Memory B cell (primary cell): ENCODE measurements at places on chromosomes 2 and 18.

- DNase-seq, result no peak
These were observed 94.2 kb upstream of the DLX2 start for GRCh38 chr2:172196768-172197431.

- no peak for DNase-seq
These were observed 98.3 kb upstream of the LDLRAD4 start for GRCh38 chr18:13120255-13120654.

DNA sequence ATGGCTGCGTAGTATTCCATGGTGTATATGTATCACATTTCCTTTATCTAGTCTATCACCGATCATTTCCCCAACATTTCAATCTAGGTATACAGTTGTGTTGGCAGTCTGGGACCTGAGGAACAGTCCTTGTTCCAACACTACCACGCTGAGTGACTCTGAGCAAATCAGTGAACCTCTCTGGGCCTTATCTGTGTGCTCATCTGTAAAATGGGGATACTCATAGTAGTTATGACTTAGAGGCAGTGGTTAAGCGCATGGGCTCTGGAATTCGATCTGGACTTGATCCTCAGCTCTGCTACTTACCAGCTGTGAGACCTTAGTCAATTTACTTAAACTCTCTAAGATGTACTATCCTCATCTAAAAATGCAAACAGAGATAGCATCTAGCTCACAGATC, 85.1 kb downstream of the BCL2 start:
- DNase-seq, result no peak

GRCh38 chr18:32355896-32356295, 114.8 kb downstream of the GAREM1 start:
- no peak for DNase-seq

GRCh38 chr18:55856229-55856628, 268.2 kb upstream of the TCF4 start:
- DNase-seq, result no peak

GRCh38 chr2:157748371-157749142, 119.9 kb upstream of the ACVR1C start:
- no peak for DNase-seq

DNA sequence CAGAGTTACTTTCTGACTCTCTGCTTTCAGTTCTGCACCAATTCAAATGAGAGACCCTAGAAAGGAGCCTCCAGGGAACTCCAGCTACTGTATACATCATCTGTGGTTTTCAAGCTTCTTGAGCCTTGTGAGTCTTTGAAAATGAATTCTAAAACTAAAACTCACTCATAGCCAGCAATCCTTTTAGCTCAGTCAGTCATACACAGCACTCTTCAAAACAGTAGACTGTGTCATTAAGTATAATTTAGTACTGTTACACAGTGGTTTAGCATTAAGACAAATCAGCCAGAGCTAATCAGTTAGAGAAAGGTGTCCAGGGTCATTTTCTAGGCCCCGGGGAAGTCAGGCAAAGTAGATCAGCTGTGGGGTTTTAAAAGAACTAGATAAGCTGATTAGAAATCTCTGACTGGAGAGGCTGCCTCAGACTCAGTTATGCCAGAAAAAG, 322.1 kb upstream of the THUMPD2 start:
- no peak for DNase-seq

- DNase-seq, result no peak
These were observed at the start of gene GPC1 for GRCh38 chr2:240435457-240435947. GPC1 (plus strand) TSS chr2:240435663; CDS start chr2:240435919, 256 bp downstream.

- no peak for DNase-seq
These were observed 4.4 kb downstream of the LPIN2 start for GRCh38 chr18:3008541-3008940.

DNA sequence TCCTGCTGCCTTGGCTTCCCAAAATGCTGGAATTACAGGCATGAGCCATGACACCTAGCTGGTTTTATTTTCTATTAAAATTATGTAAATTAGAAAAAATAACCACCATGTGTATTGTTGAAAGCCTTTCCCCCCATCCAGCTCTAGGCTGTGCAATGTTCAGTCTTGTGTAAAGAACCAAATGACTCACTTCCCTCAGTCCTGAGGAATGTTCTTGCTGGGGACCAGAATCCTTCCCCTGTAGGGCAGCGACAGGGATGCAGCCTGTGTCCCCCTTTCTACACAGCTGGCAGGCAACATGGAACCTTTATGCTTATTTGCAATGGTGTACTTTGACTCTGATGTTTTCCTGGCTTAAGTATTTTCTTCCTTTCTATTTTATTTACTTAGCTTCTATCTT, 29.4 kb downstream of the AOX1 start:
- DNase-seq, result no peak

GRCh38 chr2:157176602-157177001, 80.9 kb upstream of the GALNT5 start:
- DNase-seq, result no peak

DNA sequence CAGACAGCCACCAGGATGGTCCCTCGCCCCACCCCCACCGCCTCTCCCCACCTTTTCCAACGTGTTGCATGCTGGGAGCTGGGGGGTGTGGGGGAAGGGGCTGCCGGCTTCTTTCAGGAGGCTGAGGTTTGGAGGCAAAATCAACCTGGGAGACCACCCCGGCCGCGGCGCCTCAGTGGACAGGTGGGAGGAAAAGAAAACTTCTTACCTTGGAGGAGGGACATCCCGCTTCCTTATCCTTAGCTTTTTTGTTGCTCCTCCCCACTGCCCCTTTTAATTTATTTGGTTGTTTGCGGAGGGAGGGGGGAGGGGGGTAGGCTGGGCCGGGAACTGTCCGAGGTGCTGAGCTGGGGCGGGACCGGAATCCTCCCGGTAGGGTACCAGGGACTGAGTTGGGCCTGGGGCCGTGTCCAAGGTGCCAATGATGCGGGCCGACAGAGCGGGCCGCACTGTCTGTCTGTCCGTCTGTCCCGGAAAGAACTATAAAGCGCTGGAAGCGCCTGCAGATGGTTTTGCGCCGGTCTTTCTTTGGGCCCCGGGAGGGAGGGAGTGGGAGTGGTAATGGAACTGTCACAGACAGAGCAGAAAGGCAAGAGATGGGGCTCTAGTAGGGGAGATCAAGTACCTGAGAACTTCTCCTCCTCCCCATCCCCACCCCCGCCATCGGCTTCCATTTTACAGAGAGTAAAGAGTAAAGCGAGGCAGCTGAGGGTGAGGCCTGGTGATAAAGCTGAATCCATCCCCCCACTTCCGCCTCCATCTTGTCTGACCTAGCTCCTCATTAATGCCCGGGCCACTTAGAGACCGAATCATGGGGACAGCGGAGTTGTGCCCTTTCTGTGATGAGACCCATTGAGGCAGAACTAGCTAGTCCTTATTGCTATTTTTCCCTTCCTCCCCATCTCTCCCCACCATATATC, 2.4 kb downstream of the CDK5R2 start:
- DNase-seq, result no peak

DNA sequence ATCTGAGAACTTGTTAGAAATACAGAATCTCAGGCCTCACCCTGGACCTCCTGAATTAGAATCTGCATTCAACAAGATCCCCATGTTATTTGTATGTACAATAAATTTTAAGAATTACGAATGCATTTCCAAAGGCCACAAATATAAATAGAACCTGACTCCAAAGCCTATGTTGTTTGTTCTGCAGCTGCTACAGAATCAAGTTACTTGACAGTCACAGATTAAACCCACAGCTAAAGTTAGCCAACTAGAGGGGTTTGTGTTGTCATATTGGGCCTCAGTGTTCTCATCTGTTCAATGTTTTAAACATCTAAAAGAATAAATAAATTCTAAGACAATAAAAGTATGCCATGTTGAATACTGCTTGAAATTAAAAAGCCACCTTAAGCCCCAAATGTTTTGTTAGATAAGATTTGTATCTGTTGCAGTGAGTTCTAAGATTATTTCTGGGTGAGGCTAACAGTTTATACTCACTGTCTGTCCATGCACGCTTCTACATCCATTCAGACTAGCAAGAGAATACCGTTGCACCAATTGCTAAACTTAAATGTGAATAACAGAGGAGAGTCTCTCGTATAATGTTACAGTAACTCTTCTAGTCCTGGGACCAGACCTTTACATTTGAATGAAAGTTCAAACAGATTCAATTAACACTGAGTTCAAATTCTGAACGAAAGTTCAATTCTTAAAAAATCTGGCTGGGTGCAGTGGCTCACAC, 200.4 kb downstream of the MEMO1 start:
- no peak for DNase-seq

DNA sequence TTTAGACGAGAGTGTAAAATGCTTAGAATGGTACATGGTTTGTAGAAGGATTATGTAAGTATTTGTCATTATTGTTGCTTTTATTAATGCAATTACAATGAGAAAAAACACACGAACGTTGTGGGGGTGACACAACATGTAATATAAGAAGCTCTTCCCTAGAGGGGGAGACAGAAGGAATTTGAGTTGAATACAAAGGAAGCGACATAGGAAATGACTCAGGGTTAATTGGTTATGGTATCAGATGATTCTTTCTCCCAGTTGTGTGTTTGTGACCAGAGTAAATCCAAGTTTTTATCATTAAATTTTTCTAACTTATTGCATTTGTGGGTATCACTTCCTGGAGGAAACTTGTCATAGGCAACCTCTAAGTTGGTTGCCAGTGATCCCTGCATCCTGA, 625.6 kb upstream of the CDH2 start:
- no peak for DNase-seq

DNA sequence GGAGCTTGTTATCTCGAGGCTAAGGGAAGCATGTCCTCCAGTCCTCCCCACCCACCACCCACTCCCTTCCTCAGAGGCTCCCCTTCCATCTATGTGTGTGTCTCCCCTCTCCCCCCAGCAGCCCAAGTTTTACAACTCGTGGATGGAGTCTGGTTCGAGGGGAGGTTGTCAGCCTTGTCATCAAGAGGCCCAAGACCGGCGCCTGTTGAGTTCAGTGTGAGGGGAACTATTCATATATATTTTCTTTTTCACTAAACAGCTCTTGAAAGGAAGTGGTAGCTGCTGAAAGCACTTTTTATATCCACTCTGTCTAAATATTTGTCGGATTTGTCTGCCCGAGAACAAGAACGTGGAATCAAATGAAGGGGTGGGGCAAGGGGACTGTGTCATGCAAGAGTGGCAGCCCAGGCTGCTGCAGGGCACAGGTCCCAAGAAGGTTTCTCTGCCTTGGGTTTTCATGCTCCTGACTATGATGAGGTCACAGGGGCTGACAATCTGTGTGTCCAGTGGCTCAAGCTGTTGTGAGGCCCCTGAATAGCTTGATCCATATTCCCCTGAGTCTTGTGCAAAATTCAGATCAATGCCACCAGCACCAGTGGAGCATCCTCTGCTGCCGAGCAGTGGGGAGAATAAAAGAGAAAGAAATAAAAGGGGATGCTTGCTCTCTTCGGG, 35.0 kb downstream of the NRP2 start:
- no peak for DNase-seq

GRCh38 chr2:186533717-186534116, 47.7 kb downstream of the ZC3H15 start:
- DNase-seq, result no peak

- no peak for DNase-seq
These were observed 186.2 kb downstream of the SNTG2 start for GRCh38 chr2:1136846-1137245.

- DNase-seq, result no peak
These were observed 7.2 kb upstream of the TAF1B start for GRCh38 chr2:9836074-9836473.

- no peak for DNase-seq
These were observed 9.0 kb downstream of the OBSL1 start for GRCh38 chr2:219562049-219563020.

- peak; percentile 50 for DNase-seq
These were observed 11.2 kb downstream of the ATP6V1B1 start for GRCh38 chr2:70946832-70947442.

GRCh38 chr2:24824071-24824588, 30.9 kb downstream of the CENPO start:
- DNase-seq, result no peak

DNA sequence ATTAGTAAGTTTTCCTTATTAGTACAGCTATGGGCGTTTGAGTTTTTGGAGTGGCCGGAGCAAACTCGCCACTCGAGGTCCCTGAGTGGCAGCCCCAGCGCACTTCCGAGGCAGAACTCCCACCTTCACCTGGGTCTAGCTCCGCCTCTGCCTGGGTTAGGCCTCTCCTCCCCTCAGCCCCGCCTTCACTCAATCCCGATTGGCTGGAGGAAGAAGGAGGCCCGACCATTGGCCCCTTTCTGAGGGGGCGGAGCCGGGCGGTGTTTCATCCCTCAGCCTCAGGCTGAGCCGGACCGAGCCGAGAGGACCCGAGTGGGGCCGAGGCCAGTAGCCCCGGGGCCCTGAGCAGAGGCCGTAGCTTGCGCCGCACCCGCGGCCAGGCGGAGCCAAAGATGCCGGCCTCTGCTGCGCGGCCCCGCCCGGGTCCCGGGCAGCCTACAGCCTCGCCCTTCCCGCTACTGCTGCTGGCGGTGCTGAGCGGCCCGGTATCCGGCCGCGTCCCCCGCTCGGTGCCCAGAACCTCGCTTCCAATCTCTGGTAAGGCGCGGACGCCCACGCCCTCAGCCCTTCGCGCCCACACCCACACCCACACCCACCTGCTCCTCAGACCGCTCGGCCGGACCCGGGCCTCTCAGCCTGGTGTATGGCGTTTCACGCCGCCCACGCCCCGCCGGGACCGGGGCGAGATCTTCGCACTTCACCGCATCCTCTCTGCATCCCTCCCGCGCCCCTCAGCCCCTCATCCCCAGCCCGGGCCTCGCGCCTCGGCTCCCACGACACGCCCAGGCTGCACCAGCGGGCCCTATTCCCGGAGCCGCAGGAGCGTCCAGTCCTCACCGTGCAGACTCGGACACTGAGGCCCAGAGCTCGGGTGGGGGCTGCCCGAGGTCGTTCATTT, at the start of gene SEMA4F:
SEMA4F (plus strand) TSS at position 263 of the 898 bp plus-strand sequence; CDS start at position 393, 130 bp downstream.
- peak; percentile 88 for DNase-seq

DNA sequence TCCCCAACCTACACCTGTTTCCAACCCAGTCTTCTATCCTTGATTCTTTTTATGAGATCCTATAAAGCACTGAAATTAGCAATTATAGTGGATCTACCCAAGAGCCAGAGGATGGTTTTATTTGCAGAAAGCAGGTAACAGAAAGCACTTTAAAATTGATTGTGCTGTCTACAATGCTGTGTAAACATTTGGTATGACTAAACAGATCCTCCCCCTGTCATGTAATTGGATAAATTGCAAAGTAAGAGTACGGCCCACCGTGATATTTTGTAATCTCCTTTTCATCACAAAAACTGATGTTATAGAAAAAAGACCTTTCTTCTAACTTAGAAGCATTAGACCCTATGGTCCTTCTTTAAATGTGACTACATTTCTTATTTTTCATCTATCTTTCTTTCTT, 11.3 kb upstream of the PPP3R1 start:
- no peak for DNase-seq
